HFFc6 (cell line): ENCODE measurements at places on chromosomes 13 and 19. TPM values are rescaled to one million over a fixed set of nuclear protein-coding genes. Genes with fewer than 3 reads are reported as not detected.

The ATP4B gene
- total RNA-seq = not detected in 3 replicates

GRCh38 chr19:5246554-5247155, 94.0 kb downstream of the PTPRS start:
- H3K4me3 ChIP-seq = no peak overlapping the region
- no peak overlapping the region for H3K27ac ChIP-seq
- peaks cover 20% of the 10 kb centered on the region for H3K36me3 ChIP-seq

- peak overlapping the region; percentile 55; the same call in 1 of the 2 replicates for H3K4me3 ChIP-seq
- H3K4me1 ChIP-seq = no peaks in the 10 kb centered on the region
- no peaks in the 10 kb centered on the region for H3K36me3 ChIP-seq
- no peak for DNase-seq
- peaks cover 2% of the 10 kb centered on the region; the same call in 1 of the 2 replicates for H3K27me3 ChIP-seq
These were observed 1666.7 kb downstream of the EFNB2 start for GRCh38 chr13:104868806-104869205.

- H3K4me3 ChIP-seq = no peak overlapping the region
- H3K4me1 ChIP-seq = peaks cover 17% of the 10 kb centered on the region
- DNase-seq = no peak
- no peak overlapping the region for H3K27ac ChIP-seq
- H3K36me3 ChIP-seq = no peaks in the 10 kb centered on the region
These were observed 309.3 kb downstream of the DCT start for GRCh38 chr13:94170145-94170571.

The ZNF382 gene
- 1.9 to 2.7 TPM (median 2.7 TPM) in 3 replicates for total RNA-seq

The CEBPA gene
- total RNA-seq = 0.17 and 0.23 TPM in 2 replicates

The TRPM4 gene
- 25.5 to 33.4 TPM (median 32.9 TPM) in 3 replicates for total RNA-seq

DNA sequence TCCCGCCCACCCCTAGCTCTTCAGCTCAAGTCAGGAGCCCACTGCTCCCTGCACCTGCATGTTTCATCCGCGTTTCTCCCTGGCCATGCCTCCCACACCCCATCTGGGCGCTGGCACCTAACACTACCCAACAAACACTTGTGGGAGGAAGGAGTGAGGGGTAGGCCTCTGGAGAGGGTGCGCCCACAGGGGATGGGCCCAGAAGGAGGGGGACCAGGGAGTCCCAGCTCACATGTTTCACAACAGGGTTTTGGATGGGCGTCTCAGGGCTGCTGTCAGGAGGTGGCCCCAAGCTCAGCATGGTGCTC, 12.1 kb upstream of the TMEM86B start:
- H3K27me3 ChIP-seq = peaks cover 1% of the 10 kb centered on the region
- H3K4me1 ChIP-seq = no peaks in the 10 kb centered on the region
- peaks cover 13% of the 10 kb centered on the region for H3K36me3 ChIP-seq
- DNase-seq = no peak
- no peak overlapping the region for H3K4me3 ChIP-seq
- no peak overlapping the region for H3K27ac ChIP-seq

- no peak overlapping the region for H3K27ac ChIP-seq
- no peak overlapping the region for H3K4me3 ChIP-seq
- peaks cover 6% of the 10 kb centered on the region; the same call in 1 of the 2 replicates for H3K36me3 ChIP-seq
- no peaks in the 10 kb centered on the region; the same call in none of the 2 replicates for H3K27me3 ChIP-seq
- no peak for DNase-seq
These were observed 146.3 kb upstream of the WASF3 start for GRCh38 chr13:26411206-26411605.

The OR7D2 gene
- not detected in 2 replicates for total RNA-seq

The FXYD3 gene
- not detected in 3 replicates for total RNA-seq

DNA sequence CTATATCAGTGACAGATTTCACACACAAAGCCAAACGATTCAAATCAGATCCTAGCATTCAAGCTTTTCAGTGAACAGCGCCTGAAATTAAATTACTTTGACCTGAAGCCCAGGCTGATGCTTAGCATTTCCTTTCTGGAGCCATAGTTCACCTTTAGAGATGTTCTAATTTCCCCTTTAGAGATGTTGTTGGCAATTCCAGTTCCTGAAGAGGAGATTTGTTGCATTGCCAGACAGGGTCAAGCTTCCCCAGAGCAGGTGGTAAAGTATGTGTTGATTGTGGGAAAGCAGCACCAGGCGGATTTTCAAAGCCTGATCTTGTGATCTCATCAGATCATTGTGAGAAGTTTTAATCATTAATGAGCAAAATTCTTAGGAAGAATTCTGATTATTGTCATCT, 609.8 kb upstream of the KLF12 start:
- H3K4me3 ChIP-seq = no peak overlapping the region
- H3K4me1 ChIP-seq = no peaks in the 10 kb centered on the region
- peaks cover 12% of the 10 kb centered on the region for H3K27me3 ChIP-seq

The KLF1 gene
- not detected in 3 replicates for total RNA-seq

DNA sequence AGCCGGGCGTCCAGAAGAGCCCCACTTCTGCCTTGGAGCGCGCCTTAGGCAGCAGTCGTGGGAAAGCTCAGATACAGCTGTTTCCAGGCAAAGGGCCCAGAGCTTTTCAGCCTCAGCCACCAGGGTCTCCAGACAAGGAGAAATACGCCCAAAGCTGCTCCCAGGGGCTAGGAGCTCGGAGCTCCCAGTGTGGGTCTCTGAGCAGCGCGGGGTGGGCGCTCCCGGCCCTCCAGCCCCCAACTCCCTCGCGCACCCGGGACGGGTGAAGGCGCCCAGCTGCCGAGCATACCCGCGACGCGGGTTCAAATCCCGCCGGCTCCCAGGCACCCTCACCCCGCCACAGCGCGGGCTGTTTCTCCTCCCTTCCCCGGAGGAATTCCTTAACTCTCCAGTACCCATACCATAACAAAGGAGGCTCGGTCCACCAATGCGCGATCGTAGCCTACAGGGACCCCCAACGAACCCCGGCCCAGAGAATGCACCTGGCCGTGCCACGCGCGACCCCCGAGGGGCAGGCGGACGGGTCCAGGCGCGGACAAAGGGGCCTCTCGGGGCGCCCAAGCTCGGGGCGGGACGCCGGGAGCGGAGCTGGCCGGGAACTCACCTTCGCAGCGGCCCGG, 507 bp downstream of the COL4A1 start:
- peak overlapping the region; percentile 62 for H3K27ac ChIP-seq
- peaks cover 75% of the 10 kb centered on the region for H3K4me1 ChIP-seq
- peak overlapping the region; percentile 87 for H3K4me3 ChIP-seq
- H3K27me3 ChIP-seq = peaks cover 2% of the 10 kb centered on the region; the same call in 1 of the 2 replicates
- DNase-seq = no peak

The ZNF729 gene
- not detected in 3 replicates for total RNA-seq
